Non-pigmented ciliary epithelial cell (primary cell): ENCODE measurements at places on chromosomes 1 and 21.

- DNase-seq: no peak
Measured at GRCh38 chr1:25712299-25712970, 87.6 kb upstream of the SELENON start.

- no peak for DNase-seq
Measured at GRCh38 chr1:162420120-162420519, 8.2 kb upstream of the SH2D1B start.

GRCh38 chr1:211756471-211757020 lies 74.0 kb downstream of the LPGAT1 start:
- DNase-seq: no peak

DNA sequence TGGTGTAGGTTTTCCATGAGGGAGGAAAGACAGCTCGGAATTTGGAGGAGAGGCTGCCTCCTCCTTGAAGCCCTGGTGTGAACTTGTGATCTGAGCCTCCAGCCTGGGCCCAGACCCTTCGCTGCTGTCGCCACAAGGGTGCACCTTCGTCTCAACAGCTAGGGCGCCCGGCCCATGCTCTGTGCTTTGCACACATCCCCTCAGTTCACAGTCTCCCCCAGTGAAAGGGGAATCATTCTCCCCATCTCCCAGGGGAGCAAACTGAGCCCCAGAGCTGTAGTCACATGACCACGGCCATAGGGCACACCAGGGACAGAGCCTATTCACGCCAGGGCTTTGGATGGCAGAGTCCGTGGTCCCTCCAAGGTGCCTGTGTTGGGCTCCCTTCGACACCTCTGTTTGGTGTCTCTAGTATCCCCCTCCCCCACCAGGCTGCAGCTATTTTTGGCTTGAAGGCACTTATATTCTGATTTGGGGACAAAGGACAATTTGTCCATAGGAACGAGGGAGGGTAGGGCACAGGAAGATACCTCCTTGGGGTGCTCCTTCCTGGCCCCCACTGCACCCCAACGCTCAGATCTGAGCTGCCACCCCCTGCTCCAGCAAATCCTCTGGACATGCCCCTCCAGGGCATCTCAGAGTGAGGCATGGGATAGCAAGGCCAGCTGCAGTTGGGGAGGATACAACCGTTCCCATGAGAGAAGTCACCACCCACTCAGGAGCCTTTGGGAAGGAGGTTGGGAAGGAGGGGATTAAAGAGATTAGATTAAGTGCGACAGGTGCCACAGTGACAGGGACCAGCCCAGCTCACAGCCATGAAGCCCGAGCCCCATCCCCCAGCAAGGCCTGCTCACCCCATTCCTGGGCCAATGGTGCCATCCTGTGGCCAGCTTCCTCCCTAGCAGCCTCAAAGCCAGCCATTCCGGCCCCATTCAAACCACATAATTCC lies 15.7 kb downstream of the MATN1 start:
- DNase-seq: no peak

DNA sequence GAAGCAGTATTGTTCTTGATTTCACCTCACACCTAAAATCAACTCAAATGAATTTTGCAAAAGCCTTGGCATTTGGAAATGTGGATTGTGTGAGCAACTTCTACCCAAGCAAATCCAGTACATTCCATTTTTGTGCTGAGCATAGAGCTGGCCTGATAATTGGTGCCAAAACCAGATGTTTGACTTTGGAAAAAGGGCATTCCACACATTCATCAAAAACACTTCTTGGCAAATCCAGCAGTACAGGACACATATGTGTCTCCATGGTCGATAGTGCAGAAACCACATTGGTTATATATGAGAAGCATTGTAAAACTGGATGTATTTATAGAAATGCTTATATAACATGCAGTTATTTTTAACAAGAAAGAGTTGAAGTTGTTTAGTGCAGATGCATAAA lies 210.4 kb downstream of the KCNK2 start:
- DNase-seq: no peak

DNA sequence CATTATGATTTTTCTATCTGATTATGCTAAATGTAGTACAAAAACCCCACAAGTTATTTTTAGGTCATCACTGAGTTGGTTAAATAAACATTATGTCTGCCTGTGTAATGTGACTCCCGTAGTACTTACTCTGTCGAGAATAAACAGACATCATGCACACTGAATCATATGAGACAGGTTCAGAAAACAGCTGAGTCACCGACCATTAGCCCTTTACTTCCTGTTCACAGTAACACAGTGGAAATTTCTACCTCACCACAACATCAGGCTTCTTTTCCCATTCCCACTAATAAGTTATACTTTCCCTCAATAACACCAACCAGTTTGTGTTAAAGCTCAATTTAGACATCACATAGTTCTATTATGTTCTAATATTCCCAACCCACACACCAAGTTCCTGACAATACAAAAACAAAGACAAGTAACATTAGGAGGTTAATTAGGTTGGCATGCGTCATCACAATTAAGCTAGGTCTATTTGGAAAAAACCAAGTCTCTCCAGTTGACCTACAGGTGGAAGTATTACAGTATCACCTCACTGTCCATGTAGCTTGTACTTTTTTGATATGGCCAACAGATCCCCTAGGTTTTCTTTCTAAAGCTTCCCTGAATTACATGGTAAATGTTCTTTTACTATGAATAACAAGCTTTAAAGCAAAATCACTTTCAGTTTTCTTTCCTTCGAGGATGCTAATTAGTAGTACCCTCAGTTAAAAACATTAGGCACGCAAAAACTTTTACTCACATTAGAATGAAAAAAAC lies 154.2 kb downstream of the EIF4G3 start:
- peak; percentile 94 for DNase-seq

GRCh38 chr1:84869720-84870119 lies 23.3 kb downstream of the LPAR3 start:
- peak; percentile 46 for DNase-seq

DNA sequence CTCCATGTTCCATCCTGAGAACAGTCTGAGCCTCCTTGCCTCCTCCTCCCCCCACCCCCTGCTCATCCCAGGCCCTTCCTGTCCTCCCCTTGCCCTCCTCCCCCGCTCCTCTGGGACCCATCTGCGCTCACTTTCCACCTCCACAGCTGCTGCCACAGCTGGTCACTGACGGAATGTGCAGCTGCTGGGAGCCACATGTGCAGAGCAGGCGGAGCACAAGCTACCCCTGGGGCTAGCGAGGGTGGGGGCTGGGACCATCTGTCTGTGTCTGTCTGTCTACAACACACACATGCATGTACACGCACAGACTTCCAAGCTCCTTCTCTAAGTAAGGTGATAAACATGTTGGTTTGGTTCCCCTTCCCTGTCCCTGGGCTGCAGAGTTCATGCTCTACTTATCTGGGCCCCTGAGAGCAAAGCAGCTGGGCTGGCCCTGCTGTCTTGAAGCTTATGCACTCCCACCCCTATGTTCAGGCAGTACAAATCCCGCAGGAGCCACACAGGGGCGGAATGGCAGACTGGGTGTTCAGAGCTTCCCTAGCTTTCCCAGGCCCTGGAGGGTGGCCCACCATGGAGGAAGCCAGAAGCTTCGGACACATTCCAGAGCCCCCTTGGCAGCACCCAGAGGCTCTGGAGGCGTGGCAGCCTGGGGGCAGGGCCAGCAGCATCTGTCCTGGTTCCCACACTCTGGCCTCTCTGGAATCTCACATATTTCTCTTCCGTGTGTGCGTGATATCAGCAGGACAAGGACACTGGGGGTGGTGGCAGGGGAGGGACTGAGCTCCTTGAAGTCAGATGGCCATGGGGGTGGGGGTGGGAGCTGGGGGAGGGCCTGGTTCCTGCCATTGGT lies 7.0 kb upstream of the HEYL start:
- DNase-seq: no peak

DNA sequence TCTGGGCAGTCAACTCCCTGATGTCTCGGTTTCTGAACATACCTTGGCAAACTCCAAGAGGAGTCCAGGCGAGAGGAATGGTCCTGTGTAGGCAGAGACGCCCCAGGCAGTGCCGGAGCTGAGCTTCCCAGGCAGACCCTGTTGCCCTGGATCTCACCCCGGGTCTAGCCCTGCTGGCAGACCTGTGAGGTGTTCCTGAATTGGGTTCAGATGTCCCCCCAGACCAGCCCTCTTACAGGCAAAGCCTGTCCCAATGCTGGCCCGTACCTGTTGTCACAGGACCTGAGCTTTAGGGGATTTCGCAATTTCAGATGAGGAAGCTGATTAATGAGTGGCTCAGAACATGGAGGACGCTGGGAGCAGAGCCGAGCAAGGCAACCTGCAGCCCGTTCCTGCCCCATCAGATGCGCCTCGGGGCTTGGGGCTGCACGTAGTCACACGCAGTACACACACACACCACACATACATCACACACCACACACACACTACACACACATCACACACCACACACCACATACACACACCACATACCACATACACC lies 38.5 kb upstream of the PDE9A start:
- DNase-seq: no peak

DNA sequence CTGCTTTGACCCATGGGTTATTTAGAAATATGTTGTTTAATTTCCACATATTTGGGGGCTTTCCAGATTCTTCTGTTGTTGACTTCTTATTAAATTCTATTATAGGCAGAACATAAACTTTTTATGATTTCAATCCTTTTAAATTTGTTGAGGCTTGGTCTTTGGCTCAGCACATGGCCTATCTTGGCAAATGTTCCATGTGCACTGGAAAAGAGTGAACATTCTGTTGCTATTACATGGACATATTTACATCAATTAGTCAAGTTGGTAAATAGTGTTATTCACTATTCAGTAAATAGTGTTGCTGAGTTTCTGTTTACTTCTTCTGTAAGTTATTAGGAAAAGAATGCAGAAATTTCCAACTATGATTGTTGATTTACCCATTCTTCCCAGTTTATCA lies 75.4 kb downstream of the ETS2 start:
- DNase-seq: no peak

DNA sequence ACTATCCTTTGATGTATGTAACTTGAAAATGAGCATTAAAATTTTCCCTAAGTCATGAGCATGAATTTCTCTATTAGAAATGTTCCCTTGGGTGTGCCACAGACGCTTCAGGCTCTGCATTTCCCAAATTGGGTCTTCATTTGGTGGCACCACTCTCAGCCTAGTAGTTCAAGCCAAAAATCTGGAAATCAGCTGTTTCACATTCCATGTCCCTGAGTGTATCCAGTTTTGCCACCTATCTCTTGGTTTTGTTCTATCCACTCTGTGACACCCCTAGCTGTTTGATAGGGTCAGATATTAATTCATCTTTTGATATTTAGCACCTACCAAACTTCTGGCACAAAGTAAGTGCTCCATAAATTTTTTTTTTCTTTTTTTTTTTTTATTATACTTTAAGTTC lies 89.5 kb upstream of the DPH5 start:
- no peak for DNase-seq

- no peak for DNase-seq
Measured at GRCh38 chr1:160666079-160666442, 19.2 kb upstream of the SLAMF1 start.

DNA sequence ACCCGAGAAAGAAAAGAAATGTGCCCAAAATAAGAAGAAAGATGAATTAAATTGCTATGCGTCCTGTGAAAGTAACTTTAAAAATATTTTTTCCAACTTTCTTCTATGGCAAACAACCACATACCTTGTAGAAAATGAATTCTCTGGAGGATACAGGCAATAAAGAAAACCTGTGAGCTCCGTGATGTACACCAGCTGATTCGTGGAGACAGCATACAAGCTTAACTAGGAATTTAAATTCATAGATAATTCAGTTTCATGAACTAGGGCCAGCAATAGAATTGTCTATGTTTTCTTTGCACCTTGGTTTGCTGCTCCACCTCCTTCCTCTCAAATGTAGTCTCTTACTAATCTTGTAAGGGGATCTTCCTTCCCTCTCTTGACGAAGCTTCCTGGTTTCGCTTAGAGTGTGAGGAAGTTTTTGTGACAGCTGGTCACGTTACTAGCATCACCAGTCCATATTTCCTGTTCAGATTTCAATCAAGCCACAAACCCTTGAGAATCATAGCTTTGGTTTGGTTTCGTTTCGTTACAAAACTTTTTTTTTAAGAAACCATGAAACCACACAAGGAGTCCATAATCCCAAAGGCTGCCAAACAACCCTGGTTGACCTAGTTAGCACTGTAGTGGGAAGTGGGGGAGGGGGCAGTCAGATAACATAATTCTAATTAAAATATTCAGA lies 35.8 kb downstream of the GREM2 start:
- peak; percentile 38 for DNase-seq

DNA sequence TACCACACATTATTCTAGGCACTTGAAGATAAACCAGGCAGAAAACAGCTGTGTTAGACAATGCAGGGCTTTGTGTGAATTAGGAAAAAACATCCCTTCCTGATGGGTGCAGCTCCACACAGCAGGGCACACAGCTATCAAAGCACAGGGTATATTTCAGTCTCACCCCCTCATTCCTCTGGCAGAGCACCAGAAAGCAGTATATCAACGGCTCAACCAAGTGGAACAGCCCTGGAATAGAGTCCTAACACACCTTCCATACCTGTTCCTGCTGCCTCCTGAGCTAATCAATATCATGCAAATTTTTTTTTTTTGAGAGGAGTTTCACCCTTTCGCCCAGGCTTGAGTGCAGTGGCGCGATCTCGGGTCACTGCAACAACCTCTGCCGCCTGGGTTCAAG lies 32.1 kb downstream of the LYST start:
- no peak for DNase-seq
